Nucleus accumbens (tissue), 56 donors: ENCODE measurements at places on chromosomes 16 and 17.

DNA sequence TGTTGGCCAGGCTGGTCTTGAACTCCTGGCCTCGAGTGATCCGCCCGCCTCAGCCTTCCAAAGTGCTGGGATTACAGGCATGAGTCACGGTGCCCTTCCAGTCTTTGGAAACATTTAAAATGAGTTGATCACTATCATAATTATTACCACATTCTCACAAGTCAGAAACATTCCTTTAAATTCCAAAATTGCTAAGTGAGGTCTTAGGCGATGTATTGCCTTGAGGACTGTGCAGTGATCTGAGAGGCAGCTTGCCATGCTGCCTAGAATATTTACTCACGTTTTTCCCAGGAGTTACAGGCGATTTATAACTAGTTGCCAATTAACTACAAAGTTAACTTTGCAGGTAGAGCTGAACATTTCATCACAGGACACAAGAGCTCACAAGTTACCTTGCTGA is 5.7 kb upstream of the ATXN1L start:
- DNase-seq: no peak

- no peak for DNase-seq
These were observed 29.6 kb upstream of the PHOSPHO1 start for GRCh38 chr17:49260011-49260816.

DNA sequence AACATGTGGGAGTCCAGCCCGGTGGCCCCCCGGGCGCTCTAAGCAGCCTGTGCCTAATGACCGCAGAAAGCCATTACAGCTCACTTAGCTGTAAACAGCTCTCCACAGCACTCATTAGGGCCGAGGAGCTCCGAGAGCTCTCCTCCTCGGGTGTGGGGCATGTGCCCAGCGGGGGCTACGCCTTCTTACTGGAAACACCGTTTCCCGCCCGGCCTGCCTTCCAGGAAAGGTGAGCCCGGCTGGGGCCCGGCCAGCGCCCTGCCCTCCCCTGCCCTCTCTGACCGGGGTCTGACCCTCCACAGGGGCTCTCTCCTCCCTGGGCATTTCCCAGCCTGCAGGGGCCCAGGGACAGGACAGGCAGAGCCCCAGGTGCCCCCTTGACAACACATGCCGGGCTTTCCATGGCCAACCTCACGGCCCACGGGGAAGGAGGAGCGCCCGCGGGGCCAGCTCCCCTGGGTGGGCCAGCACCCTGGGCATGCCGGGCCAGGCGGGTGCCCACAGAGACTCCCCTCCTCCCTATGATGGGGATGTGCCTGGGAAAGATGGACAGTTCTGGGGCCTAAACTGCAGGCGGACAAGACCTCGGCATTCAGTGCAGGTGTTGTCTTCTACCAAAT is 72.6 kb downstream of the SDK2 start:
- DNase-seq: no peak

DNA sequence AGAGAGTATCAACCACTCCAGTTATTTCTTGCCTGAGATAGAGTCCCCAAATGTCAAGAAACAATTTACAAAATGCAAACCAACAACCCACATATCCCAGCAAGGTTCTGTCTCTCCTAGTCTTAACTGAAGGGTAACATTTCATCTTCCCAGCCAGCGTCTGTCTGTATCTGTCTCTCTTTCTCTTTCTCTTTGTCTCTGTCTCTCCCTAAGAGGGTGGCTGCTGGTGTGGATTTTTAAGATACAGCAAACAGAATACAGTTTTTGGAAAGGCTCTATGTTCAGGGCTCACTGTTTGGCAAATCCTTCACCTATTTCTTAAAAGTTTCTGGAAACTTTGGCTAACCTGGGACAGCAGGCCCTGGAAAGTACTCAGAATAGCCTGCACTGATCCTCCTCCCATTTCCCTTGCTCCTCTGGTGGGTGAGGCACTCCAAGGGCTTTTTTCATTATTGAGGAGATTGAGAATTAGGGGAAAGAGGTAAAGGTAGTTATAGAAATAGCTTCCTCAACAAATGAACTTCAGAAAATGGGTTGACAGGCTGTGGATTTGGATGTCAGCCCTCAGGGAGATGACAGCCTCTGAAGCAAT is 6.2 kb downstream of the HOXB4 start:
- DNase-seq: no peak

DNA sequence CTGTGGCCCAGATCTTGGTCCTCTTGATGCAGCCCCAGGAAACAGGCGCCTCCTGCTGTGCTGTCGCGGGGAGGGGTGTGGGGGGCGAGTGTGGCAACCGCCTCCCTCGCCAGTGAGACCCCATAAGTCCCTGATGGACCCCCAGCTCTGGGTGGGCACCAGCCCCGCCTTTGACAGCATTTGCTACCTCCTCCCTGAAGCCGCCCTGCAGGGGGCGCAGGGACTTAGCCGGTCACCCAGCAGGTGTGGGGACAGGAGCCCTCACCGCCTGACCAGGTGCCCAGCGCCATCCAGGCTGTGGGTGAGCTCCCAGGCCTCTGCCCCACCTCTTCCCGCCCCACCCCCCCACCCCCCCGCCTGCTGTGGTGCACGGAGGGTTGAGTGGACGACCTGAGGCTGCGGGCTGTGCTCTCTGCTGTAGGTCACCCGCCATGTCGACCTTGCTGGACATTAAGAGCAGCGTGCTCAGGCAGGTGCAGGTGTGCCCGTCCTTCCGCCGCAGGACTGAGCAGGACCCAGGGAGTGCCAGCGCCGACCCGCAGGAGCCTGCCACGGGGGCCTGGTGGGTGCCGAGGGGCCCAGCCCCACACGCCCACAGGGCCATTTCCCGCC is 4.8 kb downstream of the BAIAP3 start:
- DNase-seq: no peak

DNA sequence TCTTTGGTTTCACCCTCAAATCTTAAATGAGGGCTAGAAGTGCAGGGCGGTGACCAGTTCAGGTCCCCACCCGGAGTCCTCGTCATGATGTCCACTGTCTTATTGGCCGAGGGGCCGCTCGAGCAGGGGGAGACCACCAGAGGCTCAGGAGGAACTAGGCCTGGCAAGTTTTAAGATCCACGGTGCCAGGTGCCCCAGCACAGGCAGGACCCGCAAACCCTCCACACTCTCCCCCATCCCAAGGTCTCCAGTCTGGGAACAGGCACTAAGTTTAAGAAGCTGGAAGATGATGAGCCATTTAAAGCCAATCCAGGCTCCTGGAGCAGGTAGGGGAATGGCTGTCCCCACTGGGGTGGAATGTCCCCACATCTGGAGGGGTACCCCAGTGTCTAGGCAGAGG is 4.1 kb downstream of the DLX3 start:
- no peak for DNase-seq
